ENCODE measurements at places on chromosomes 6 and 20.

GRCh38 chr20:19497064-19497463, 261.0 kb upstream of the RIN2 start:
- peaks cover 3% of the 10 kb centered on the region for H3K27me3 ChIP-seq
- no peaks in the 10 kb centered on the region for H3K36me3 ChIP-seq
- no peaks in the 10 kb centered on the region for H3K4me1 ChIP-seq
- no peak overlapping the region for H3K4me3 ChIP-seq
- no peak for DNase-seq
- no peak overlapping the region for H3K27ac ChIP-seq

- H3K4me3 ChIP-seq = no peak overlapping the region
- no peaks in the 10 kb centered on the region for H3K36me3 ChIP-seq
- H3K27ac ChIP-seq = no peak overlapping the region
- no peak for DNase-seq
These were observed 200.2 kb upstream of the EYA4 start for GRCh38 chr6:133040803-133041419.

- peak overlapping the region; percentile 96 for H3K4me3 ChIP-seq
- H3K36me3 ChIP-seq = peaks cover 4% of the 10 kb centered on the region
- DNase-seq = no peak
- H3K4me1 ChIP-seq = peaks cover 11% of the 10 kb centered on the region
These were observed 374 bp upstream of the ABCC10 start for GRCh38 chr6:43426928-43427405.

DNA sequence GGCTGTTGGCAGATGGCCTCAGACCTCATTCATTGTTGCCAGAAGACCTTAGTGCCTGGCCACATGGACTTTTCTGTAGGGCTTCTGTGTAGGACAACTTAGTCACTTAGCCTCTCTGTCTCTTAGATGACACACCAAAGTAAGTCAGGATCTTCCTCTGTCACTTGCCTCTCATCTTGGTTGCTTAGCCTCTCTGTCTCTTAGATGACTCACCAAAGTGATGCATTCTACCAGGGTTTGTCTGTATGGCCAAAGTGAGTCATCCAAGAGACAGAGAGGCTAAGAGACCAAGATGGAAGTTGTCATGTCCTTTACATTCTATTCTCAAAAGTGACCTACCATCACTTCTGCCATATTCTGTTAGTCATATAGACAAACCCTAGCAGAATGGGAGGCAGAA, 255.9 kb upstream of the DEFB112 start:
- no peaks in the 10 kb centered on the region for H3K27me3 ChIP-seq
- DNase-seq = no peak
- H3K4me3 ChIP-seq = no peak overlapping the region

- H3K27me3 ChIP-seq = peaks cover 43% of the 10 kb centered on the region
- H3K36me3 ChIP-seq = no peaks in the 10 kb centered on the region
- no peak for DNase-seq
These were observed 30.0 kb downstream of the TFEB start for GRCh38 chr6:41705311-41705995.

DNA sequence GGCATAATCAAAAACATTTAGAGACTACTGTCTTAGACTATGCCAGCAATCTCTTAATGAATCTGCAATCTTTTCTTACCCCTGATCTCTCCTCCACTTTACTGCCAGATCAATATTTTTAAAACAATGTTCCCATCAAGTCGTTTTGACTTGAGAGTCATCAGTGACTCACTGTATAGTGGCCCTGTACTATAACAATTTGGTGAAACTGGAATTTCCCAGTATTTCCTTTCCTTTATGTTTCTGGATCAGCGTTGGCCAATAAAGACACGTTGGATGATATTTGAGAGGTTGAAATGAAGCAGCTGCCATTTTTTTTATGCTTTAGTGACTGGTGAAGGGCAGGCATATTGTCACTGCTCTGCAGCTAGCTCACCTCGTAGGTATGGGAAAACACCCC, 10.1 kb upstream of the SMIM13 start:
- H3K4me1 ChIP-seq = peaks cover 3% of the 10 kb centered on the region
- no peak for DNase-seq

DNA sequence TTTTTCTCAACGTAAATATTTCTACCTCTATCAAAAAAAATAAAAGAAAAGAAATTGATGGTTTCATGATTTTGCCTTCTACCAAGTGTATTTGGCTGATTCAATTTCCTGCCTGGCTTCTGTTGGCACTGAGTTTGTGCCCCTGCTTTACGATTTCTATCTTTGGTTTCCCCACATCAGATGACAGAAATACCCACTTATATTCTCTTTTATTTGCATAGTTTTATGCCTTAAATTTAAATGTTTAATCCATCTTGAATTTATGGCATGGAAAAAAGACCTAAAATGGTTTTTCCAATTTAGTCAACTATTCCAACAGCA, 34.3 kb downstream of the RNF24 start:
- peaks cover 1% of the 10 kb centered on the region for H3K4me1 ChIP-seq
- no peak overlapping the region for H3K4me3 ChIP-seq
- H3K27me3 ChIP-seq = no peaks in the 10 kb centered on the region
- no peaks in the 10 kb centered on the region for H3K36me3 ChIP-seq
- DNase-seq = no peak

DNA sequence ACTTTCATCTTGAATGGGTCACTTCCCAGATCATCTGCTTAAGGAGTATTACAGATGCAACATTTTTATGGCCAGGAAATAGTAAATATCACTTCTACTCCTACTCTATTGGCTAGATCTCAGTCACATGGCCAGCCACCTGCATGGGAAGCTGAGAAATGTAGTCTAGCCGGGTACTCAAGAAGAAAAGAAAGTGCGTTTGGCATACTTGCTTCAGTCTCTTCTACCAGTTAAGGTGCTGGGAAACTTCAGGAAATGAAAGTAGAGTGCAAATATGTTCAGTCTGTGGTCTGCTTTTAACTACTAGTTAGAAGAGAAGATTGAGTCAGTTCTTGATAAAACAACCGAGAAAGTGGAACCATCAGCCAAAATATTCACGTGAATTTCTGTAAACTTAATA, 129.2 kb downstream of the PDSS2 start:
- DNase-seq = no peak
- H3K27ac ChIP-seq = peak overlapping the region; percentile 31
- H3K4me1 ChIP-seq = no peaks in the 10 kb centered on the region

GRCh38 chr6:129678463-129678862, 31.5 kb downstream of the ARHGAP18 start:
- H3K4me3 ChIP-seq = no peak overlapping the region
- DNase-seq = no peak
- H3K27ac ChIP-seq = no peak overlapping the region
- no peaks in the 10 kb centered on the region for H3K27me3 ChIP-seq
- H3K36me3 ChIP-seq = peaks cover 2% of the 10 kb centered on the region

DNA sequence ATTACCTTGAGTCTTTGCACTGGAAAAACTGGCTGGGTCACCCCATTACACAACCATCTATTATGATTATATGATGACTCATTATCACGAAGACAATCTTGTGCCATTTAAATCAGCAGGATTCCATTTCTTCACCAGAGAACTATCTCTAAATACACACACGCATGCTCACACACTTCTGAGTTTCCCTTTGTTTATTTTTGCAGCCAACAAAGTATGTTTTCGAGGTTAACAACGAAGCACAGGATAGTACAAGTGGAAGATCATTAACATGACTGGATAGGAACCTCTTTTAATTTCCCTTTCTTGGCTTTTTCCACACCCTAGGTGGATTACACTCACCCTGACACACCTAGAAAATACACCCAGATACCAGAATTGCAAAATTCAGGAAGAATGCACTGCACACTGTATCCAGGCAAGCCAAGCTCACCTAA, 18.9 kb downstream of the PERP start:
- no peak overlapping the region for H3K4me3 ChIP-seq
- H3K36me3 ChIP-seq = peaks cover 29% of the 10 kb centered on the region
- no peaks in the 10 kb centered on the region for H3K27me3 ChIP-seq
- peaks cover 44% of the 10 kb centered on the region for H3K4me1 ChIP-seq

GRCh38 chr6:116327803-116328527, 42.8 kb upstream of the DSE start:
- no peak for DNase-seq
- H3K4me1 ChIP-seq = peaks cover 2% of the 10 kb centered on the region
- no peak overlapping the region for H3K4me3 ChIP-seq

DNA sequence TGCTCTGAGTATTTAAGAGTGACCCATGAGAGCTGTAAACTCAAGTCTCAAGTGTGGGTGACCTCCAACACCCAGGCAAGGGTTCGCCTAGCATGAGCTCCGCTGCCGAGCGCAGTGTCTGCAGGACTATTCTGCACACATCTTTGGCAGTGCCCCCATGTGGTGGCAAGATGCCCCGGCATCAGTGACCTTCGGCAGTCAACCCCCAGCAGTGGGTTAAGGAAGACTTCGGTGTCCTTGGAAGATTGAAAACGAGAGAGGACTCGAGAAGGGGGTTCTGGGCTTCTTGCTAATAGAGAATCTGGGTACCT, 43.1 kb downstream of the RBM38 start:
- DNase-seq = no peak
- no peaks in the 10 kb centered on the region for H3K36me3 ChIP-seq
- peaks cover 9% of the 10 kb centered on the region for H3K27me3 ChIP-seq
- H3K27ac ChIP-seq = no peak overlapping the region

GRCh38 chr6:17600527-17601385, 654 bp downstream of the FAM8A1 start:
- peaks cover 13% of the 10 kb centered on the region for H3K4me1 ChIP-seq
- peak overlapping the region; percentile 80 for H3K27ac ChIP-seq
- H3K4me3 ChIP-seq = peak overlapping the region; percentile 76

DNA sequence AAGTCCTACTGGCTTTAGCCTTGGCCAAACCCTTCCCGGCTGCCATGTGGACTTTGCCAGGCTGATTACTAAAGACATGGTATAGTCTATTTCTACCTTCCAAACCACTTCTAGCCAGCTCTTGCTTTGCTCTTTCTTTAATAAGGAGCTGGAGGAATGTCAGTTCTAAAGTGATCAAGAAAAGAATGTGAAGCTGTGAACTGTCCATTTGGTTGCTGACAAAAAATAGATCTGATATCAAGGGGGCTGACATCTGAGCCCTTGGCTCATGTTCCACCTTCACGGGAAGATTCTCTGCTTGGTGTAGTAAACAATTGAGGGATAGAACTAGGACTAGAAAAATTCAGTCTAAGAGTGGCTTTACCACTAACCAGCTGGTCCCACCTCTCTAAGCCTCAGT, 22.6 kb downstream of the GNAS-AS1 start:
- no peaks in the 10 kb centered on the region for H3K4me1 ChIP-seq
- no peak for DNase-seq
- no peak overlapping the region for H3K4me3 ChIP-seq
- peaks cover 3% of the 10 kb centered on the region for H3K36me3 ChIP-seq
- H3K27me3 ChIP-seq = no peaks in the 10 kb centered on the region

DNA sequence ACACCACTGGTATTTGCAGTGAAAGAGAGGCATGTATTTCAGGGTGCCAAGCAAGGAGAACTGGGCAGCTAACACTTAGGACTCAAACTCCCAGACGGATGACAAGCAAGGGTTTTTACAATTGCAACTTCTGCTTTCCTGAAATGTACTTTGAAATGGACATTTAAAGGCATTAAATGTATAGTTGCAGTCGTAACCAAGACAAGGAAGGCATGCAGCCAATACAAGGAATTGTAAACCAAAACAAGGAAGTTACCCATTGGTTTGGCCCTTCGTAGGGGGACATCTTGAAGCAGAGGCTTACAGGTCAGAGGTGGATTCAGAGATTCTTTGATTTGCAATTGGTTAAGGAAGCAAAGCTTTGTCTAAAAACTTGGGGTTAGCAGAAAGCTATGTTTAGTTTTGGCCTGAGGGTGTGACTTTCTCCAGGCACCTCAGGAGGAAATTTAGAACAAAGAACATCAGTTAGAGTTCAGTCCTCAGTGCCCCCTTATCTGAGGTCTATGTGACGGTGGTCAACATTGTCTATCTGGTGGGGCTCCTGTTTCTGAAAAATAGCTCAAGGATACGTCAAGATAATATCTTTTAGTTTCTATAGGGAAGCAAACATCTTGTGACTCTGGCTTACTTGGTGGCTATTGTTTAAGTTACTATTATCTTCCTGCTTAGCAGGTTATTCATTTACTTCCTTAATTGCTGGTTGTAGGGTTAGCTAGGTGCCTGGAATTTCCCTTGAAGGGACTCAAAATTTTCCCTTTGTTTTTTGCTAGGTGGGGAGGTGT, 266.0 kb downstream of the CD83 start:
- no peaks in the 10 kb centered on the region for H3K27me3 ChIP-seq
- H3K4me3 ChIP-seq = no peak overlapping the region
- no peak for DNase-seq

- H3K27me3 ChIP-seq = no peaks in the 10 kb centered on the region
- H3K4me3 ChIP-seq = no peak overlapping the region
- no peak for DNase-seq
- no peaks in the 10 kb centered on the region for H3K36me3 ChIP-seq
- no peaks in the 10 kb centered on the region for H3K4me1 ChIP-seq
These were observed 373.5 kb downstream of the TBC1D32 start for GRCh38 chr6:120960761-120961160.

- no peak overlapping the region for H3K4me3 ChIP-seq
- DNase-seq = no peak
- H3K4me1 ChIP-seq = peaks cover 30% of the 10 kb centered on the region
- H3K27me3 ChIP-seq = no peaks in the 10 kb centered on the region
- peak overlapping the region; percentile 36 for H3K27ac ChIP-seq
These were observed 86.4 kb upstream of the TENT5A start for GRCh38 chr6:81838724-81839426.

- H3K36me3 ChIP-seq = no peaks in the 10 kb centered on the region
- no peaks in the 10 kb centered on the region for H3K4me1 ChIP-seq
- no peak overlapping the region for H3K4me3 ChIP-seq
- no peak overlapping the region for H3K27ac ChIP-seq
- H3K27me3 ChIP-seq = no peaks in the 10 kb centered on the region
These were observed 831.0 kb downstream of the C6orf118 start for GRCh38 chr6:164478426-164478825.

GRCh38 chr6:169990095-169991030, 238.9 kb downstream of the ERMARD start:
- DNase-seq = no peak
- no peaks in the 10 kb centered on the region for H3K36me3 ChIP-seq
- no peaks in the 10 kb centered on the region for H3K4me1 ChIP-seq
- no peak overlapping the region for H3K27ac ChIP-seq
- H3K4me3 ChIP-seq = no peak overlapping the region

GRCh38 chr20:650954-651353, 2.0 kb downstream of the SRXN1 start:
- H3K4me3 ChIP-seq = peak overlapping the region; percentile 73
- peaks cover 20% of the 10 kb centered on the region for H3K27me3 ChIP-seq
- DNase-seq = no peak

DNA sequence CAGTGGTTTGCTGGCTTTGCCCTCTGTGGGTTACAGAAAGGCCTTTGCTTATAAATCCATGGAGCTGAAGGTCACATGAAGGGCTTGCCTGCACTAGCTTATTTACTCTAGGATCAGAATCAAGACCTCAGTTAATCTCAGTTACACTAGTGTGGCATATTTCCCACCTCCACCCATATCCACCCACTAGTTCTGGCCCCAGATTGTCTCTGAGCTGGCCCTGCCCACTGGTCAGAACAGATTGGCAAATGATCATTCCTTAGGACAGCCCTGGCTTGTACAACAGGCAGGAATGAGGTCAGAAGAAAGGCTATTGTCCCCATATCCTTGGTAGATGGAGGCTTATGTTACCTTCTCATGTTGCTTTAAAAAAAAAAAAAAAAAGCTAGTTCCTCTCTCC, 33.3 kb upstream of the SASH1 start:
- no peak overlapping the region for H3K27ac ChIP-seq
- H3K4me3 ChIP-seq = no peak overlapping the region
- H3K27me3 ChIP-seq = no peaks in the 10 kb centered on the region
- H3K4me1 ChIP-seq = peaks cover 8% of the 10 kb centered on the region
- no peak for DNase-seq
- H3K36me3 ChIP-seq = no peaks in the 10 kb centered on the region

Measured in progenitor cell of endocrine pancreas (in vitro differentiated cells).